Right kidney (tissue), 9 donors: ENCODE measurements at places on chromosomes 3 and 15.

DNA sequence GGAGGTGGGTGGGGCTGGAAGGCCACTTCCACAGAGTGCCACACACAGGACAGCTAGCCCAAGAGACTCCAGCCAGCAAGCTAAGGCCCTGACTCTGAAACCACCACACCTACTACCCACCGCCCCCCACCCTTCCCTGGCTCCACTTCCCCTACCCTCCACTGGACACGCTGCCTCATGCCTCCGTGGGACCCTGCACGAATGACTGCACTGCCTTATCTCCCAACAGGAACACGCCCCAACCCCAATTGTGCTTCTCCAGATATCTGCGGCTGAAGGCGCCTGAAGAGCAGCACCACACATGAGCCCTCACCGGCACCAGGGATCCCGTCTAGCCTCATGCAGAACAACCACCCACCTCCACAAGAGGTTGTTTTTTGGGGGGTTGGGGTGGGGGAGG is 2.7 kb downstream of the LINGO1 start:
- DNase-seq: no peak

GRCh38 chr15:89870006-89870405 is 23.8 kb downstream of the AP3S2 start:
- no peak for DNase-seq

- DNase-seq: no peak
Measured at GRCh38 chr15:39594446-39595337, 13.8 kb downstream of the THBS1 start.

- DNase-seq: no peak
Measured at GRCh38 chr15:48862705-48863104, 15.2 kb upstream of the EID1 start.

DNA sequence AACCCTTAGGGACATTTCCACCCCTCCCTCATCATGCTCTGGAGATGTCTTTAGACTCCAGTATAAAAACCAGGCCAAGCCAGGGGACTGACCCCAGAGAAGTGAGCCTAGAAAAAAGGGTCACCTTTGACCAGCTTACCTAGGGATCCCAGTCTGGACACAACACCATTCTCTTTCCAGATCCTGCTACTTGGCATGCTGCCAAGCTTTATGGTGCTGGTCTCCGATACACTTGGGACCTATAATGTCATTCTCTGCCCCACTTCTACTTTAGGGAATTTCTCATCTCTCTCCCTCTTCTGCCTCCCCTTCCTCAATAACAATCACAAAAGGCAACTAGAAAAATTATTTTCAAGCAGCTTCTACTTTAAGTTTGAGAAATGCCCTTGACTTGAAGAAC is 124.4 kb downstream of the LRRN1 start:
- DNase-seq: no peak

DNA sequence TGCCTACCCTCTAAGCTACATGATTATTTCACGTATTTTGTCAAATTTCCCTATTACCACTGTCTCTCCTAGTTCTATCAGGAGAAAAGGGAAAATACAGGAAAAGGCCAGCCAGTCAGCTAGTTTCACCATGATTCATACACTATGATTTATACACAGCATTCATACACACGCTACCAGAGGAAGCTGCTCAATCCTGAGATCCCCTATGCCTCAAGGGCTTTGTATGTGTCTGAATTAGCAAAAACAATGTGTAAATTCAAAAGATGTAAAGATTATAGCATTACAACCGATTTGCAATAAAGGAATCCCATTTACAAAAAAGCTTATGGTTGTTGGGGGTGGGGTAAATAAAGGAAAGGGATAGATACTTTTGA is 3.1 kb upstream of the ACKR4 start:
- no peak for DNase-seq

GRCh38 chr3:27903446-27903845 is 181.3 kb upstream of the EOMES start:
- DNase-seq: no peak

GRCh38 chr3:166455744-166456143 is 618.5 kb upstream of the BCHE start:
- no peak for DNase-seq

DNA sequence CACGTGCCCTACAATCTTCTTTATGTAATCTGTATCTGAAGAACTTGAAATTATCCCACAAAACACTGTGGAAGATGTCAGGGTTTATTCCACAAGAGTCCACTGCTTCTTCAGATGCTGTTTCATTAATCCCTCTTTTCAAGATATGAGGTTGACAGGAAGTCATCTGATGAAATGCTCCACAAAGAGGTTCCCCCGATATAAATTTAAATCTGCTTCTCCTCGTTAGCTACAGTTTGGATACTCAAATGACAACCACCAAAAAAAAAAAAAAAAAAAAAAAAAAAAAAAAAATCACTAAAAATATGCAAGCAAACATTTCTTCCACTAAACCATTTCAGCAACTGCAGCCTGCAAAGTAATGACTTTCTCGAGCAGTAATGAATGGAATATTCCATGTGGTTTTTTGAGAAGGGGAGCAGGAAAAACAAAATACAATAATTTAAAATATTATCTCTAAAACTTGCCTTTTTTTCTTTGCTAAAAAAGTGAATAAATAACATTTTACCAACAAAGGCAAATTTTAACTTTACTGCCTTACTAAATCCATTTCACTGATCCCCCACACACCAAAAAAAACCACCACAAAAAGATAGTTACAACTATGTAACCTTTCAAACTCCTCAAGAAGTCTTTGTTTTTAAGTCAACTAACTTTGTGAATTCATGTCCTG is 37.8 kb downstream of the DLG1 start:
- no peak for DNase-seq

DNA sequence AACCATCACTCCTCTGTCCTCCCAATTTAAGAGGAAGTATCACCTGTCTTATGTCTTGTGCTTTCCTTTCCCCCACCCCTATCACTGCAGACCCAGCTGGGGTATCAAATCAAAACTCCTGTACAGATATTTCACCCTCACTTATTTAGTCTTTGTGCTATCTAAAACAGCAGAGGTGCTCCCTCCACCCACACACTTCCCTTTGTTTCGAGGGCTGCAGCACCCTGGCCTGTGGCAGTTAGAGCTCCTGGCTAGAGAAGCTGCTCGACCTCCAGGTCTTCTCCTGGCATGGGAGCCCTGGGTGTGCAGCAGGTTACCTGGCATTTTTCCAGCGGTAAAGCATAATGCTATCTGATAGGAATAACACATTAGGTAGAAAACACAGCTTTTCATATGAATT is 181.4 kb upstream of the BCL6 start:
- no peak for DNase-seq

DNA sequence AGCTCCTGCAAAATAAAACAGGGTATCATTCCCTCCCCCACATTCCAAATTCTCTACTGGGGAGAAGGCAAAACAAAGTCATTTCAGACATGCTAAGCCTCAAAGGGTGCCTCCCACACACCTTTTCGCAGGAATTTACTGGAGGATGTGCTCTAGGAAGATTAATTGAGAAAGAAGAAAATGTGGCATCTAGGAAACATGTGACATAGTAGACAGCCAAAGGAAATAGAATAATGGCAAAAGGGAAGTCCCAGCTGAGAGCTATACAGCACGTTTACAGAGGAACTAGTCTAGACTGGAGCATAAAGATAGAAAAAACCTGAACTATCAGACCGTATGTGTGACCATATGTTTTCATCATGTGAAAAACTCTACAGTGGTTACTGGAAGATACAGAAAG is 58.8 kb upstream of the MELTF start:
- peak; percentile 11 for DNase-seq

- no peak for DNase-seq
Measured at GRCh38 chr3:122014741-122015140, 7.3 kb downstream of the ILDR1 start.

DNA sequence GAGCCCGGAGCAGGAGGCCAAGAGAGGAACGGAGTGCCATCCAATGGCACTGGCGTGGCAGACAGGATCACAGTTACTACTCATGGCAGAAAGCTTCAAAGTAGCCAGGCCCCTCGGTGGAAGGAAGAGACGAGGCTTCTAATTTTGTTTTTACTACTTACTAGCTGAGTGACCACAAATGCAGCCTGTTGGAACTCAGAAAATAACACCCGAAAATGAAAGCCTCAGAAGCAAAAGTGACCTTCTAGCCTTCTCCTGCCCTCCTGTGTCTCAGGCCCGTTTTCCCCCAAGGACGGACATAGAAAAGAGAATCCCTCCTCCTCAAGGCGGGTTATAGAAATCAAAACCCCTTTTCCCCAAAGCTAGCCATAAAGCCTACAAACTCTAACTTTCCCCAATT is 9.9 kb upstream of the STRA6 start:
- DNase-seq: no peak

DNA sequence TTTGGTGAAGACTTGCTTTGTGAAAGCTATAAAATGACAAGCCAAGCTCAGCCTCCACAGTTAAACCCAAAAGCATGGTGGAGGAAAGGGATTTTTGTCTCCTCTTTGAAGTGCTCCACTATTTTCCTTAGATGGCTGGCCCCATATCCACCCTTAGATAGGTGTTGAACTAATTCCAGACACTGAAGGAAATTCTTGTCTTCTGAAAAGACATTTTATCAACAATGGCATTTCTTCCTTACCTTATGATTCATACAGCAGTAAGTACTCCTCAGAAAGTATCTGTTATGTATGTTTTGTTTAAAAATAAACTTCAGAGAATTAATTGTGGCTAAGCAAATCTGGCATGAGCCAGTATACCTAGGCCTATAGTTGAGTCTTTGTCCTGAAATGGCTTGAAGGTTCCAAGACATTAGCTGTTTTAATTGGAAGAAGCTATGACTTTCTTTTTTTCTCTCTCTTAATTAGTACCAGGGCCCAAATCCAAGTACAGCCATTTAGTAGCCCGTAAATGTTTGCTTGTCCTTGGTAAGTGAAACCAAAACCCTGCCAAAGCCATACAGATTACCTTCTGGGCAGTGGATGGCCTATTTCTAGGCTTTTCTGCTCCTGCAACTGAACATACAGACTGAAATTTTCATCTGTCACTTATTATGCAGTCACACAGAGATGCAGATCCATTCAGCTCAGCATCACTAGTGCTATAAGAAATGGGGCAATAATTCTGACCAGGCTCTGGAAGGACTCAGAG is 5.1 kb upstream of the BFSP2 start:
- DNase-seq: no peak

- no peak for DNase-seq
Measured at GRCh38 chr3:116084999-116085791, 360.1 kb downstream of the LSAMP start.

GRCh38 chr3:157810924-157811718 is 295.1 kb downstream of the SHOX2 start:
- no peak for DNase-seq

- no peak for DNase-seq
Measured at GRCh38 chr3:176759815-176760506, 437.3 kb downstream of the TBL1XR1 start.

- peak; percentile 43 for DNase-seq
Measured at GRCh38 chr3:52053307-52054304, 2.8 kb downstream of the DUSP7 start.

GRCh38 chr3:172355836-172356235 is 92.4 kb downstream of the GHSR start:
- no peak for DNase-seq

GRCh38 chr3:194906970-194907629 is 221.4 kb downstream of the FAM43A start:
- DNase-seq: no peak

DNA sequence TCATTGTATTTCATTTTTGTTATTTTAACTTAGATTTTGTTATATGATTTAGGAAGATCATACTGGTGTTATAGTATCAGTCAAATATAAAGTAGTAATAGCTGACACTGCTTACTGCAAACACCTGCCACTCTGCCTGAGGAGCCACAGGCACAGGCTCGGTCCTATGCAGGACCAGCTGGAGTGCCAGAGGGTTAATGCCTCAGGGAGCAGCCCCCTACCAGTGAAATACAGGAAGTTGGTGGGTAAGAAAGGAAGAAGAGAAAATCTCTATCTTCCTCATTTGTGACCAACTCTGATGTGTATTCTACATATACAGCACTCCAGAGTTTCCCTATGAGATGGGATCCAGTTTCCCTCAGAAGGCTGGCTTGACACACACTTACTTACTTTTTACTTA is 593.3 kb downstream of the UNC13C start:
- no peak for DNase-seq

DNA sequence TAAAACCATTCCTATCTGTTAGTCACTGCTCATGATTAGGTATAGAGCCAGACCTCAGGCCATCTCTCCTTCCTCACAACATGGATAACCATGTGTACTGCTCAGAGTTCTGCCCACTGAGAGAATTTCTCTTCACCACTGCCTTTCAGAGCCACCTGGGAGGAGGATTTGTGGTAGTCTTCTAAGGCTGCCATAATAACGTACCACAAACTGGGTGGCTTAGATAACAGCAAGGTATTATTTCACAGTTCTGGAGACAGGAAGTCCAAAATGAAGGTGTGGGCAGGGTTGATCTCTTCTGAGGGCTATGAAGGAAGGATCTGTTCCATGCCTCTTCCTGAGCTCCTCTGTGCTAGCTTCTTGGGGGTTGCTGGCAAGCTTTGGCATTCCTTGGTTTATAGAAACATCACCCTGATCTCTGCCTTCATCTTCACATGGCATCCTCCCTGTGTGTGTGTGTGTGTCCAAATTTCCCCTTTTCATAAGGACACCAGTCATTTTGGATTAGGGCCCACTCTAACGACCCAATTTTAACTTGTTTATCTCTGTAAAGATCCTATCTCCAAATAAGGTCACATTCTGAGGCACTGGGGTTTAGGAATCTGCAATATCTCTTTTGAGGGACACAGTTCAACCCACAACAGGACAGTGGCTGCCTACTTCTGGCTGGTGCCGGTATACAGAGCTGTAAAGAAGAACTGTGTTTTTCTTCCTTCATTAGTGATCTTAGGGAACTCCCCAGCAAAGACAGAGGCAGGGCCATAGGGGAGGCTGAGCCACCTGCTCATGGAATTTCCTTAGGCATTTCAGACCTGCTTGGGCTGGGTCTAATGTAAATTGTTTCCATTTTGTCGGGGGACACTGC is 42.1 kb upstream of the NOX5 start:
- DNase-seq: no peak

GRCh38 chr15:23736033-23736673 is 49.0 kb upstream of the NDN start:
- DNase-seq: no peak

DNA sequence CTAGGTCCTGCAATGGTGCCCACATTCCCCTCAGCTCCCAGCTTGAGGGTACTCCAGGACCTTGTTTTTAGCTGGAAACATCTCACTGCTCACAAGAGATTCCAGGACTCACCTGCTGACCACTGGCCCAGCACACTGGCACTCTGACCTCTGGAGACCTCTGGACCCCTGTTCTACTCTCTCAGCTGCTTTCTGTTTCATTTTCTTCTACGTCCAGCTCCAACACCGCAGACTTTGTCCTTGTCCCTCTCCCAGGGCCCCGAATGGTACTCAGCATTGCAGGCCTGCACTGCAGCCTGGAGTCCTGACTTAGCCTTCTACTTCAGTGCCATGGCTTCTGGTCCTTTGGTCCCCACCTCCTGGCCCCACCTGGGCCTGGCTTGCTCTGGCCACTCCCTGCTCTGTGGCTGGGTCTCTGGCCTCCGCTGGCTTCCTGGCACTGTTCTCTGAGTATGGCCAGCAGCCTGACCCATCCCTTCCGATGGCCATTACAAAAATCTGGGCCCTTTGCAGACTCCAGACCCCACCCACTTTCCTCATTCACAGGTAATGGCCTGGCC is 27.9 kb downstream of the KY start:
- no peak for DNase-seq
